ENCODE measurements at places on chromosomes 5 and 9.

- no peak overlapping the region for H3K4me3 ChIP-seq
- H3K27ac ChIP-seq: no peak overlapping the region
- DNase-seq: no peak
- peaks cover 1% of the 10 kb centered on the region for H3K36me3 ChIP-seq
- H3K4me1 ChIP-seq: no peaks in the 10 kb centered on the region
Observed at GRCh38 chr5:37569466-37569865, 190.3 kb downstream of the WDR70 start.

- no peaks in the 10 kb centered on the region for H3K27me3 ChIP-seq
- H3K4me3 ChIP-seq: peak overlapping the region; percentile 66
- H3K27ac ChIP-seq: peak overlapping the region; percentile 83
- no peaks in the 10 kb centered on the region for H3K36me3 ChIP-seq
- peaks cover 61% of the 10 kb centered on the region for H3K4me1 ChIP-seq
Observed at GRCh38 chr5:150637245-150638052, 3.0 kb upstream of the SYNPO start.

GRCh38 chr5:111863801-111864200 is 106.8 kb upstream of the NREP start:
- H3K27me3 ChIP-seq: peaks cover 10% of the 10 kb centered on the region
- H3K4me1 ChIP-seq: peaks cover 13% of the 10 kb centered on the region
- no peak for DNase-seq
- no peak overlapping the region for H3K27ac ChIP-seq
- no peaks in the 10 kb centered on the region for H3K36me3 ChIP-seq
- no peak overlapping the region for H3K4me3 ChIP-seq

- H3K27me3 ChIP-seq: no peaks in the 10 kb centered on the region
- H3K4me1 ChIP-seq: no peaks in the 10 kb centered on the region
- H3K36me3 ChIP-seq: no peaks in the 10 kb centered on the region
- H3K27ac ChIP-seq: no peak overlapping the region
- no peak for DNase-seq
Observed at GRCh38 chr5:22023784-22024183, 829.4 kb downstream of the CDH12 start.

DNA sequence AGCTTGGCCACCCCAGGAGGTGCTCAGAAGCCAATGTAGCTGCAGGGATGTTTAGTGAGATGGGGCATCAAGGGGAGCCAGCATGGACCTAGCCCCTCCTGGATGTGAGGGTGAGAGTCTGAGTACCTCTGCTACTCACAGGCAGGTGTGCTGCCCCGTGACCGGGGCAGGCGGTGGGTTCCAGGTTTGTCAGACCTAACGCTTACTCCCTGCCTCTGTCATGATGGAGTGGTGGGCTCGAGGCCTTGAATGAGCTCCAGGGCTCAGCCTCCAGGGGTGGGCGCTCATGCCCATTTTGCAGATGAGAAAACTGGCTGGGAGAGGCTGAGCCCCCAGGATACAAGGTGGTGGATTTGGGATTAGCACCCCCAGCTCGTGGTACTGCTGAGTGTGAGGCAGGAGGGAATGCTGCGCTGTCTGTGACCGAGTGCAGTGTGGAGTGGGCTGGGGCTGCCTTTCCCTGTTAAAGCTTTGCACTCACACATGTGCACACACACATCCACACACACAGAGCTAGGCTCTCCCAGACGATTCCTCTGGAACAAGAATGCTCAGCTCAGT is 1.5 kb downstream of the RXRA start:
- no peaks in the 10 kb centered on the region for H3K27me3 ChIP-seq
- no peak for DNase-seq
- H3K36me3 ChIP-seq: no peaks in the 10 kb centered on the region
- peak overlapping the region; percentile 88 for H3K27ac ChIP-seq

Measured in type B pancreatic cell (in vitro differentiated cells).